ENCODE measurements at places on chromosomes 3 and 15.

- no peak for DNase-seq
Observed at GRCh38 chr15:83305704-83306291, 21.3 kb upstream of the BNC1 start.

- no peak for DNase-seq
Observed at GRCh38 chr3:135650309-135650708, 315.2 kb upstream of the PPP2R3A start.

DNA sequence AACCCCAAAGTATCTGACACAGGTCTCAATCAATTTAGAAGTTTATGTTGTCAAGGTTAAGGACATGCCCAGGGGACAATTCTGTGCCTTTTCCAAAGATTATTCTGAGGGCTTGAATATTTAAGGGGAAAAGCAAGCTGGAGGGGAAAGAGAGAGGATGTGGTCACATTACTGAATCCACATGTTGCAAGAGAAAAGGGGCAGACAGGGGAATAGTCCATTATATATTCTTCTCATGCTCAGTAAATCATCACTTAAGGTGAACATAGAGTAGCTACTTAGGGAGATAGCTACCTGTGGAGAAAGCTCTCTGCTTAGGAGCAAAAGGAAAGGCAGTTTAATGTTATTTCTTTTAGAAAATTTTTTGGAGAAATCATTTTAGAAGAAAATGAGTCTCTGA, 751.6 kb downstream of the SI start:
- DNase-seq, result no peak

DNA sequence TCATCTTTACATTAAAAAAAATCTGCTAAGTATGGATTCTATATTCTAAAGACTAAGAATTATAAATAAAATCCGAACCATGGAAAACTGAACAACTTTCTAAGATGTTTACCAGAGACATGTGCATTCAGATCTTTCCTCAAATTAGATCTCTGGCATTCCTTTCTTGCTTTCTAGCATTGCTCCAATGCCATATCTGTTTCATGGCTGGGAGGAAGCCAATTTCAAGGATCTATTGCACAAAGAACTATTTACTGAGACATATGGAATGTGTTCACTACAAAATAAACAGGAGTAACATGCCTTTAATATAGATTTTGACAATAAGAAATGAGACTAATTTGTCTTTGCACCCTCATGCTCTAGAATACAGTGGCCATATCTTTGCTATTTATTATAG, 45.1 kb upstream of the NANOGP8 start:
- no peak for DNase-seq

GRCh38 chr3:83460052-83460451, 1498.7 kb upstream of the CADM2 start:
- no peak for DNase-seq

GRCh38 chr3:95352471-95352870, 1289.6 kb downstream of the NSUN3 start:
- DNase-seq, result no peak

DNA sequence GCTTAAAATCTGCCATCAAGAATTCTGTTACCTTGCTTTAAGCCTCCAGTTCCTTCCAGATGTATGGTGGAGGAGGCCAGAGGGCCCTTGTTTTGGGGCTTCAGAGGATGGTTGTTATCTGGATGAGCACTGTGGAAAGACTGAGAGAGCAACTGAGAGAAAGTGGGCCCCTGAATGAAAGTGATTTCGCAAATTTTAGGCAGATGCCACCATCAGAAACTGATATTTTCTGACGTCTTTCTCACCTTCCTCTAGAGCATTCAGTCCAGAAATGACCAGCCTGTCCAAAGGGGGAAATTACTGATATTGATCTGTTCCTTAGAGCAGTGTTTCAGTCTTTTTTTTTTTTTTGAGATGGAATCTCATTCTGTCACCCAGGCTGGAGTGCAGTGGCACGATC, 13.4 kb downstream of the B3GNT5 start:
- no peak for DNase-seq

- DNase-seq, result no peak
Observed at GRCh38 chr15:58908550-58909309, 24.7 kb downstream of the SLTM start.

GRCh38 chr3:12231431-12231830, 57.4 kb upstream of the PPARG start:
- no peak for DNase-seq

DNA sequence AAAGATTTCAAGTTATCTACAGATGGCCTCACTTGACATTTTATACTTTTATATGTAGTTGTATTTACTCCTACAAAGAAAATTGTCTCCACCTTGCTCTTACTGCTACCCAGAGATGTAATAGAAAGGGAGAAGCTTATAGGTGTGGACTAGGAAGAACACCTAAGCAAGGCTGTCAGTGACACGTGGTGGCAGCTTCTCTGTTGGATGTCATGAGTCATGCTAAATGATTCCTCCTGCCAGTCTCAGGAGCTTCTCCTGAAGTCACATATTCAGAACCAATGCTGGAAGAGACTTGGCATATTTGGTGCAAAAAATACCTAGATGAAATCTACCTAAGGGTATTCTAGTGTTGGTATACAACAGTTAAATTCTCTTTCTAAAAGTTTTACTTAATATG, 184.7 kb downstream of the LRRC3B start:
- DNase-seq, result no peak

GRCh38 chr15:66095871-66096687, 157.5 kb downstream of the MEGF11 start:
- no peak for DNase-seq

DNA sequence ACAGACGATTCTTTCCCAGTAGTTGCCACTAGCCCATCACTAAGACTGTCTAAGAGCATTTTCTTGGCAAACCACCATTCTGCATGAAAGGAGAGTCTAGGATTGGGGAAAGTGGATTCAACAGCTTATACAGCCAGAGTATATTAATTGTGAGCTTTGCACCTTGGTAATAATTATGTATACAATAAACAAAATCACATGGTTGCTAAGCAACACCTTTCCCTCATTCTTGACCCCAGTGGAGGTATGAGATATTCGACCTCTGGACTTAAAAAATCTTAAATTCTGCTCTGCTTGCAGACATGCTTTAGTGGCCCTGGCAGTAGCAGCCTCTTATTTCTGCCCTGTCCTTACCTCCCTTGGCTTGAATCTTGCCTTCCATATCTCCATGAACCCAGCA, 73.1 kb downstream of the PPP2R3A start:
- no peak for DNase-seq

DNA sequence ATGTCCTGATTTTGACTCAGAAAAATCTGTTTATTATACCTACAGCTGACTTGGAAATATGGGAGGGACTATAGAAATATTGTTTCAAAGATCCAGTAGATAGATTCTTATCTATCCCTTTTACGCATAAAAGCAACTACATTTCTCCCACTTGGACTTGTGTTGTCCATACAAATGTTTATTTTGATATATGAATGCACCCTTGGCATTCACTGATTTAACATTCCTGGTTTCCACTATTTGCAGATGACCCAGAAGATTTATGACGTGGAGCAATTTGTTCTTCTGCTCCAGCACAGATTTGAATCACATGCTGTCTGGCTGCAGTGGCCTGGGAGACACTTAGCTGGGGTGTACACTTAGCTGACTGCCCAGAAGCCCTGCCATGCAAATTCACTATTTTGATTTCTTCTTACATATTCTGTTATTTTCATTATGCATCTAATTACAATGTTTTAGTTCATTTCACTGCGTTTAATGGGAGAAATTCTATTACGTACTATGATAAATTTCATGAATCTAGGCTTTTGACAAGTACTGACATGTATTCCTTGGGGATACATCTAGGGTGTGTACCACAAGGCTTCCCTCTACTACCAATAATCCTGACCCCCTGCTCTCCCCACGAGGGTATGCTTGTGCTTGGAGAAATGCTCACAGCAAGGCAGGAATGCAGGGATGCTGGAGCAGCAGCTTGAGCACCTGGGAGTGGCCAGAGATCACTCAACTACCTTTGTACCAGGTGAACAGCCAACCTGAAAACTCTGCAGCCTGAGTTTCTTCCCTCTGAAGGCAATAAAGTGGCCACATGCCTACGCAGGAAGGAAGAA, 223.6 kb upstream of the TBL1XR1 start:
- DNase-seq, result no peak

DNA sequence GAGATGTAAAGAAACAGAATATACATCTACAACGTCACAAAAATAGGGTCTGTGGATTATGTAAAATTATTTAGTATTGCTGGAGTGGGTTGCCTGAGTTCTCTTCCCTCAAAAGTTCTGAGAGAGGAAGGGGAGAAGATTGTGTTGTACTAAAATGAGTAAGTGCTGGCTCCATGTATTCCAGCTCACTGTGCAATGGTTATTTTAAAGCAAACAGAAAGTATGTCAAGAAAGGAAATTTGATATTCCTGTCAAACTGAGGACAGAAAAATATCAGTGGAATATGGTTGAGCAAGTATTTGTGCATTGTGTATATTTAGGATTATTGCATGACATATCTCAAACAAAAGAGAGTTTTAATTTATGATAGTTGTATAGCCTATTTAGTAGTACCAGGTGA, 2.2 kb downstream of the TRPC1 start:
- DNase-seq, result no peak

DNA sequence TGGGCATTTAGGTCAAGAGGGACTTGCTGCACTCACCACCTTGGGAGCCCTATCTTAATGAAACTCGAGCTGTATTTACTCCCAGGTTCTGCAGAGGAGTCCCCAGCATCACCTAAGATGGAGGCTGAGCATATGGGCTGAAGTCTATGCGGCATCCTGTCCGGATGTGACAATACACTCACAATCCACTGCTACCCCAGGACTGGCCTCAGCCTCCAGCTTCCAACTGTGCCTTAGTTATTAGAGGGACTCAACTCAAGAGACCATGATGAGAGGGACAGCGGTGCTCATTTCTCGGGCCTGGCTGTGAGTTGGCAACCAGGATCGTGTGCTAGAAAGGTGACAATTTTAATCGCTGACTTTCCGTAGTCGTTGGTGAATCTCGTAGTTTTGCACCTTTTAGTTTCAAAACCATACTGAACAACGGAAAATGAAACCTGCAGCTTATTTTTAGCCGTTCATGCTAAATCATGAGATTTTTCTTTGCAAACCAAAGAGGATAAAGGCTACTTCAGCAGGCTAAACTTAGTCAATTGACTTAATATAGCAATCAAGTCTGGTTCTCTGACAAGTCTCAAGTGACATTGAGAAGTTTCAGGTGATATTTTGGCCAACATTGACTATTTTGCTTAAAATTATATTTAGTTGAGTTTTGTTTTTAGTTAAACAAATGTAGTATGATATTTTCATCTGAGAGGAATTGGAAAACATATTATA, 11.1 kb downstream of the ZBTB38 start:
- DNase-seq, result no peak

DNA sequence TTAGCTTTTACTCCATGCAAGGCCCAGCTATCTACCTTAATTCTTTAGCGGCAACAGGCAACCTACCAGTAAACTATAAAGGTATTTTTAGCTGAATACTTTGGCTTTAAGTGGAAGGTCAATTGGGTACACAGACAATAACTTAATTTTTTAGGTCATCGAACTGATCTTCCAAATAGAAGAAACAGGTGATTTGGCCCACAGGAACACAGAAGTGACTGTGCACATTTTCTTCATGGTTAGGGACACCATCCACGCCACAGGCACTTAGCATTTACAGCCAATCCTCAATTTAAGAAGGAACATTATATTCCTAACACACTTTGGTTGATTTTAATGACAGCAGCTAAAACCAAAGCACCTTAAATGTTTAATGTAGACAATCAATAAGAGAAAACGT, 1.9 kb downstream of the ARPP19 start:
- DNase-seq, result no peak

- no peak for DNase-seq
Observed at GRCh38 chr15:68582864-68583263, 4.1 kb downstream of the CORO2B start.

GRCh38 chr3:141737093-141737492, 1.0 kb upstream of the RNF7 start:
- no peak for DNase-seq

DNA sequence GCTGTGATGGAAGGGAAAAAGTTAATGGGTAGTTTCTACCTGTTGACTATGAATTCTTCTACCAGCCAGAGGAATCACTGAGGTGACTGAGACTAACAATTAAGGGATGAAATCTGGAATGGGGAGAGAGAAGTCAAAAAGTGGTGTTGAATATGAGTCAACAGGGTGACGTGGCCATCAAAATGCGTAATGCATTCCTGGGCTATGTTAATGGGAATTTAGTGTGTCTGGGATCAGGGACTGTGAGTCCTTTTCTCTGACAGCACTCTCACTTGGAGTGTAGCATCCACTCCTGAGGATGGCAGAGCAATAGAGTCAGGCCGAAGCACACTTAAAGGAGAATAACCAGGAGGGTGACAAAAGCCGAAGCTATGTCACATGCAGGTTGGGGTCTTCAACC, 60.4 kb downstream of the MESD start:
- DNase-seq, result no peak

- DNase-seq, result no peak
Observed at GRCh38 chr3:129330409-129330808, 51.7 kb downstream of the HMCES start.

GRCh38 chr15:35244227-35244626, 159.1 kb upstream of the NANOGP8 start:
- DNase-seq, result no peak

DNA sequence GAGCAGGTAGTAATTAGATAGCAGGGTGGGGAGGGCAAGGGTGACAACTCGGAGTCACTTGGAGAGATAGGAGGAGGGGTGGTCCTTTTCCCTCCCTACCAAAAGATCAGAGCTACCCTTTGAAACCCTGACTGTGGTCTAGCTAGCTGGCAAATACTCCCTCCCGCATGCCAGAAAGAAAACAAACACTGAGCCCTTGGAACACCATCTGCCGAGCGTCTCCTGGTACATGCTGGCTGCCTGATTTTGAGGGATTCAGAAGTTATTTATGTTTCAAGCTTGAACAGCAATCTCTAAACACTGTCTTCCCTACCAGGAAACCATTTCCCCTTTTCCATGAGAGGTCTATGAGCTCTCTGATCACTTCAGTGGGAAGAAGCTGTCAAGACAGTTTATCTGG, 291.6 kb upstream of the CFAP20DC start:
- no peak for DNase-seq

DNA sequence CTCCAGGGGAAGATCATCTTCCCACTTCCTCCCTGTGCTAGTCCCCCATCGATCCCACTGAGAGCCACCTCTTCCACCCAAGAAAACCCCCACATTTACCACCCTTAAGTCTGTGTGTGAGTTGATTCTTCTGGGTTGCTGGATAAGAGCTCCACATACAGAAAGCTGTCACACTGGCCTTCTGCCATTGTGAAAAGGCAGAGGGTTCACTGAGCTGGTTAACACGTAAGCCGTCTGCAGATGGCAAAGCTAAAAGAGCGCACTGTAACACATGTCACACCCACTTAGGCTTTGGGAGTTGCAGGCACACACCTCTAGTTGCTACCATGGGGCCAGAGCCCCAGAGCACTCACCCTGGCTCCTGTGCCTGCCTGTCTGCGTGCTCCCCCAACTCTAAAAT, 309.8 kb upstream of the LRRC3B start:
- DNase-seq, result no peak

DNA sequence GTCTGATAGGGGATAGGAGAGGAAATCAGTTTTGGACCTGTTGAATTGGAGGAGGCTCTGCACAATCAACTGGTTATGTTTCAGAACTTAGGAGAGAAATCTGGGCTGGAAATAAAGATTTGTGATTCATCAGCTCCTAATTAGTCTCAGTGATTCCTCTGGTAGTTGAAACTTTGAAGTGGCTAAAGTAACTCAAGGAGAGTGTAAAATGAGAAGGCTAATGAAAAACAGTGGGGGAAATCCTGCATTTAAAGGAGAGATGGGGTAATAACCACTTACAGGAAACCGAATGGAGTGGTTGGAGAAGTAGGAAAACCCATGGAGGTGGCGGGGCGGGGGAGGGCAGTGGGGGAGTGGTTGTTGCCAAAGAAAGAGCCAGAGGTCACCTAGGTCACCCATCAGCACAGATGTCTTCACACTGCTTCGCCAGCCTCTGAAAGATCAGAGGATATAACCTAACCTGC, 32.6 kb downstream of the MAP2K5 start:
- DNase-seq, result no peak

Measured in posterior cingulate gyrus (tissue), 11 donors.